ENCODE measurements at places on chromosomes 7 and 10. TPM values are rescaled to one million over a fixed set of nuclear protein-coding genes. Genes with fewer than 3 reads are reported as not detected.

DNA sequence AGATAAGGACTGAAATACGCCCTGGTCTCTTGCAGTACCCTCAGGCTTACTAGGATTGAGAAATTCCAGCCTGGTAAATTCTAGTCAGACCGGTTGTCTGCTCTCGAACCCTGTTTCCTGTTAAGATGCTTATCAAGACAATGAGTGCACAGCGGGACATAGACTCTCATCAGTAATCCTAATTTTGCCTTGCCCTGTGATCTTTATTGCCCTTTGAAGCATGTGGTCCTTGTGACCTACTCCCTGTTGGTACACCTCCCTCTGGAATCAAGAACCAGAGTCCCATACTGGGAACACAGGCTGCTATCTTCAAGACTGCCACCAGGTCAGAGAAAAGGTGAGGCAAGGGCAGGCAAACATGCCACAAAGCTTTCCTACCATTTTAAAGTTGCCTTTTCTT, 7.2 kb downstream of the C10orf53 start:
- no peak for DNase-seq

Gene GPR22
- 15.7 TPM for total RNA-seq

- no peak for DNase-seq
Measured at GRCh38 chr7:13032084-13032483, 344.7 kb downstream of the ARL4A start.

DNA sequence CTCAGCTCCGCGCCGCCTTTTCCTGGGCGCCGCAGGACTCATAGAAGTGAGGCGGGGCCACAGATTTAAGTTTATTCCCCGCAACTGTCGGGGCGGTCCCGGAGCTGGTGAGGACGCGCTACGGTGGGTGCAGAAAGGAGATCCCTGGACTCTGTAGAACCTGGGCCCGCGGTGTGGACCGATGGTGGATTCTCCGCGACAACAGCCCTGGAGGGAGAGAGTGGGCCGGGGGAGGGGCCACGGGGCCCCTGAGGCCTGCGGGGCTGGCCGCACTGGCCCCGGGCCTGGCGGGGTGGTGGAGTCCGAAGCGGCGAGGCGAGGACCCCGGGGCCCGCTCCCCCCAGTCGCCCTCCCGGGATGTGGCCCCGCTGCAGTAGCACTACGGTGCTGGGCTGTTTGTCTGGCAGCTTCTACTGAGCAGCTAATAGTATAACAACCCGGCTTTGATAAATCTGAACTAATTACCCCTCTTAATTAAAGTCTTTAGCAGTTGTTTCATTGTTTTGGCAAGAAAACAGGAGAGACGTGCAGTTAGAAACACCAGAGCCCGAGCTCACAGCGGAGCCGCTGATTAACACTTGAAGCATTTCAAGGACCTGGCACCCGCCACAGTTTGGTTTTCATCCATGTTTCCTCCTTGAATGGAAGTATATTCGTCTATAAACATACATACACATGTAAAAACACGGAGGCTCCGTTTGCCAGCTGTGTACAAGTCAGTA, 4.2 kb downstream of the FEZF1 start:
- no peak for DNase-seq

Gene PDE6C
- not detected for total RNA-seq

Gene HTR5A
- not detected for total RNA-seq
